NCI-H510A (cell line): ENCODE measurements at places on chromosomes 12 and 14.

DNA sequence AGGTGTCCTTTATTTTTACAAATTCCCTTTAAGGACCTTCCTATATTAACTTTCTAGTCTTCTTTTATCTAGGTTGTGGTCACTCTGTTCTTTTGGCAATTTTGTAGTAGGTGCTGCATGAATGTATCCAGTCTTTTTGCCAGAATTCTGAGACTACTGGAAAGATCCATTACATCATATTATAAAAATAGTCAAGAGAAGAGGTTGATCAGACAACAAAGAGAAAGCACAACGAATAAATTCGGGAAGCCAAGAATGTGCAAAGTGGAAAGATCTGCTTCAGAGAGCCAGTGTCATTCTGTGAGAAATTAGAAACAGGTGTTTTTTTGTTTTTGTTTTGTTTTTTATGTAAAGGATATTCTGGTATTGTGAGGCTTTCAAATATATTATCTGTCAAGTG lies 15.8 kb upstream of the SLC16A7 start:
- no peak for DNase-seq

DNA sequence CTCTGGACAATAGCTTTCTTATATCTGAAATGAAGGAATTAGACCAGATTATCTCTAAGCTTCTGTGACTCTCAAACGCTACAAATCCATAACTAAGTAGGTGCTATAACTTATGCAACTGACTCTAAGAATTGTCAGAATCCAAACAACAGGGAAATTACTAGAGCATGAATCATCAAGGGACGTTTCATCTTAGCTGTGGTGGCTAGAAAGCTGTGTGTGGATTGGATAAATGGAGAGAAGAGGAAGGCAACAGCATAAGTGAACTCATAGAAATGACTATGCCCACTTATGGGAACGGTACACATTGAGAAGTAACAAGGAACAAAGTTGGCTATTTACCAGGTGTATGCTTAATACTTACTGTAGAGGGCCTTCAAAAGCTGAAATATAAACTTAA lies 96.0 kb upstream of the NEDD1 start:
- no peak for DNase-seq

DNA sequence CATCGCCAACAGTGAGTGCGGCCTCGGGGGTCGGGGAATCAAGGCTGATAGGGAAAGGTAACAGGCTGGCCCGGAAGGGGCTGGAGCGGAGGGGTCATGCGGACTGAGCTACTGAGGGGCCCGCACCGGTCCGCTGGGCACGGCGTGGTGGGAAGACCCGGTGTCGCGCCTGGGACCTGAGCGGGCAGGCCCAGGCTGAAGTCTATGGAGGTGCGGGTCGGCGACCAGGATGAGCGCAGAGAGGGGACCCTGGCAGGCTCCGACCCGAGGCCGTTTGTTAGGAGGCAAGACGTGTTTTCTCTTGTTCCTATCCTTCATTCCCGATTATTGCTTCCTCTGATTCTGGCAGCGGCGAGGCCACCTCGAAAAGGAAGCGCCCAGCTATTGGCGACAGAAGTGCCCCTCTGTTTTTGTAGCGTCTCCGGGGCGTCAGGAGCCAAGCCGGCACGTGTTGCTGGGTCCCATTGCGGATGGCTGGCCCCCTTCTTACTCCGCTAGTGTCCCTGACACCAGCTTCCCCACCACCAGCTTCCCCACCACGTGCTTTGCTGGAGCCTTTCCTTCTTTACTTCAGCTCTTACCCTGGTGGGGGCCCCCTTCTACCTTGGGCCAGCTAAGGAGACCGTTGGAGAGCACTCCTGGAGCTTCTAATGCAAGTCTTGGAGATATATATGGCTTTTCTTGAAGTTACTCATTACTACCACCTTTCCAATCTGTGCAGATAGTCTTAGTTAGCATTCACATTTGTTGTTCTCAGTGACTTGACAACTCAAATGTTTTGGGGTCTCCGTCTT lies 653 bp downstream of the PA2G4 start:
- DNase-seq, result no peak

GRCh38 chr12:14655284-14655683 lies 41.1 kb downstream of the GUCY2C start:
- DNase-seq, result no peak
